ENCODE measurements at places on chromosomes 7 and 10.

DNA sequence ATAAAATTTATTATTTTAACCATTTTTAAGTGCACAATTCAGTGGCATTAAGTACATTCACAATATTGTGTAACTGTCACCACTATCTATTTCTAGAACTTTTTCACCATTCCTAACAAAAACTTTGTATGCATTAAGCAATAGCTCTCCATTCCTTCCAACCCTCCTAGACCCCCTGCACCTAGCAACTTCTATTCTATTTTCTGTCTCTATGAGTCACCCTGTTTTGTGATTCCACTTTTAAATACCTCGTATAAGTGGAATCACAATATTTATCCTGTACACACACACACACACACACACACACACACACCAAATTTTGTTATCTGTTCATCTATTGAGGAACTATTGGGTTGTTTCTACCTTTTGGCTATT lies 89.2 kb downstream of the ARID5B start:
- DNase-seq: no peak

- DNase-seq: no peak
Observed at GRCh38 chr10:100006243-100006886, 3.4 kb downstream of the DNMBP start.

DNA sequence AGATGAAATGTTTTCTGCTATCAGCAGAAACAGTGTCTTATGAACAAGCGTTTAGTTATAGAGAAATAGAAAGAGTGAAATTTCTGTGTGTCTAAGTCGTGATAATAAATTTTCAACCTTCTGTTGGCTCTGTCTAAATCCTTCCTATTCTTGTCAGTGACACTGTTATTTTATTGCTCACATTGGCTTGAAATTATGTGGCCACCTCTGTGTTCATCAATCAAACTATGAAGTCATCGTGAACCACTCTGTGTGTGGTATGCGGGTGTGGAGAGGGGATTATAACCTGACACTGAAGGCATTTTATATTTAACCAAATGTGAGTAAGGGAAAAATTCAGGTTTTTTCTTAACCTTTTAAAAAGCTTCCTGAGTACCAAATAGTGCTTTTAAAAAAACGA lies 12.3 kb downstream of the AOAH start:
- DNase-seq: no peak

DNA sequence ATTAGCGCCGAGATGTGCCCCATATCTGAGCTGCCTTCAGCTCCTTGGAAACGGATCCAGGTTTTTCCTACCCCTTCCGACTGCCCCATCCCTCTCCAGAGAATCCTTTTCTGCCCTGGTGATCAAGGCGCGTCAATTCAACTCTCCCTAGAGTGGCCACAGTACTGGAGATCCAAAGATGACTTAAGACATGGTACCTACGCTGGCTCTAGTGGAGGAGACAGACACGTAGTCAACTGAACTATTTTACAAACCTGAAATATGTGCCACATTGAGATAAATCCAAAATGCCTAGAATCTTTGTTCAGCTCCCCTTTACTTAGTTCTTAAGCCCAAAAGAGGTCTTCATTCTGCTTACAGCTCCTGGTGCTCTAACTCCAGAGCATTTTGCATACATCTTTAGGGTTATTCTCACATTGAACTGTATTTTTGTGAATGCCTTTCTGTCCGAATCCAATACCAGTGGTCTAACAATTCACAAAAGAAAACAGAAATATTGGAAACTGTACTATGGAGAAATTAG lies 444 bp upstream of the TNPO3 start:
- no peak for DNase-seq

DNA sequence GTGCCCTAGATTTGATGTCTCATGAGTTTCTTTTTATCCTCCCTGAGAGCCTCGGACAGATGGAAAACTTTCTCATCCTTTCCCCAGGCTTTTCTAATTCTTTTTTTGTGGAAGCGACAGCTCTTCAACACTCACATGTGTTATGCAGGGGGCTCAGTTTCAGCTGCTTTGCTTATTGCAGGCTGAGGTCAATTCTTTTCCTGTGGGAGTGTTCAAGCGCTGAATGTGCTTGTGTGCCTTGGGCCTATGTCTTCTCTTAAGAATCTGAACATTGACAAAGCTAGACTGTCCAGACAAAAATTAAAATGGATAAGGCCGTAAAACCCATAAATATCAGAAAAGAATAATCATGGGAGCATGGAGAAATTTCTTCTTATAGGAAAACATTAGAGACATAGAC lies 125.2 kb upstream of the STEAP4 start:
- no peak for DNase-seq

GRCh38 chr7:15674586-15674985 lies 11.9 kb downstream of the MEOX2 start:
- DNase-seq: no peak

DNA sequence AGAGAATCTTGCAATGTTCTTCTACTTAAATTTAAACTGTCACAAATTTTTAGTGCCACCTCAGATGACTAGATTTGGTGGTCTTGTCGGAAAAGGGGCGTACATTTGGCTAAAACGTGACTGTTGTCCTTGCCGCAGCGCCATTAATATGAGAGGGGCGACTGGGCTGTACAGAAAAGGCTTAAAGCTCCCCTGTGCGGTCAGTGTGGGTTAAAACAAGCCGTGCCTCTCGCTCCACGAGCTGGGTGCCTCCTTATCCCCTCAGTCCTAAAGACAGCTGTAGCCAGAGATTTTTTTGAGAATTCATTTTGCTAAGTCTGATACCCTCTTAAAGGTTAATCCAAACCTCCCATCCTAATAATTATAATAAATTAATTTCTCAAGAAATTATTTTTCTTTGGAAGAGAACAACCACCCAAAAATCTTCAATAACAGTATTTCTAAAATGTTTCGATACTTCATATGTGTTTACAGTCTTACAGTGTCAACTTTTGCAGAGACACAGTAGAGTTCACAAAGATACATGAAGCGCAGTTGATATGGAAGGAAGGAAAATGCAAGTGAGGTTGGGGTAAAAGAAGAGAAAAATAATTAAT lies 68.6 kb downstream of the C7orf25 start:
- DNase-seq: peak; percentile 59

GRCh38 chr7:122136639-122137245 lies 7.3 kb downstream of the AASS start:
- no peak for DNase-seq

DNA sequence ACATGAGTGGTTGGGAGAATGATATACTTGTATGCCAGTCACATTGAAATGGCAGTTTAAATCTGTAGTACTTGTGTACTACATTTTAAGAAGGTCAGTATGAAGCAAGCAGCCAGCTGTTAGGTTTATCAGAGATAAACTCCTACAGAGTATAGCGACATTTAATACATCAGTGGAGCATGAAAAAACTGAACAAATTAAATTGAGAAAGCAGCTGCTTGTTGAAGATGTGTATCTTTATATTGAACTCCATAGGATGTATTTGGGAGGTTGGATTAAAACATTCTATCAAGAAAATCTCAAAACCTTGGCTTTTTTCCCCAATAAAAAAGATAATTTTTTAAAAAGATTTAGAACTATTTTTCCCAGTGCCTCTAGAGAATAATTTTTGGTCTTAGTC lies 47.8 kb downstream of the PHF14 start:
- no peak for DNase-seq

DNA sequence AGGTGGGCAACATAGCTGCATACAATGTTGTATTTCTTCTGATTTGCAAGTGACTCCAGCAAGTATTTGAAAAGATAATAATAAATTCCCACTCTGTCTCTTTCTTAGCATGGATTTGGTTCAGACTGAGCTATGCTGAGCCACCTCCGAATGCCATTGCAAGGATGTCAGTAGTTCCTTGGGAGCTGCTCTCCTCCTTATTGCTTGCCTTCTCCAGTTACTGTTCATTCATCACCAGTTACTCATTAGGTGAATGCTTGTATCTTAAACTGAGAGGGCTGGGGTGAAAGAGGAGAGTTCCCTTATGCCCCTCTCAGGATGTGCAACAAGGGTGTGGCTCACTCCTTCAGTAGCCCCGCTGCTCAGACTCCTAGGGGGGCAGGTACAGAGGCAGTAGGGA lies 78.4 kb upstream of the PRKAR2B start:
- DNase-seq: no peak

DNA sequence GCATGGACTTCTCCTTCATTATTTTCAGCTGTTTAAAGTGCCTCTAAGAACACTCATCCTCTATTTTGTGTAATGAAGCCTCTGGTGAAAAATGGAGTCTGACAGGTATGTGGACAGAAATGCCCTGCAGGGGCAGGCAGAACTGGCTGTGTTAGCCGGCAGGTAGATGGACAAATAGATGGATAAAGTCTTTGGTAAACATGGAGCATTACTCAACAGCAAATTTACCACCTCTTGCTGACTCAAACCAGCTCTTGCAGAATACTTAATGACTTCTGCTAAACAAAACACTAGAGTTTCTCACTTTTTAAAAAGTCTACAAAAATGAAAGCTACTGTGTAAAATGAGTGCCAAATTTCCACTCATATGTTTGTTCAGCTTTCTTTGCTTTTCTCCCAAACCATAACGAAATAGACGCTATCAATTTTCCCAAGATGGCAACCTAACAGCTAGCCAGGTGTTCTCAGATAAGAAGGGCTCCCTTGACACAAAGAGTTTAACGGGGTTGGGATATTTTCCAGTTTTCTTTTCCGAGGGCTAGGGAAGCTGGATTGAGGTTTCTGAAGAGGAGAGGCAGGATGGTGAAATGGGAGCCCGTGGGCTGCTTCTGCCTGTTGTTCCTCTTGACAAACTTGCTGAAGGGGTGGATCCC lies 71.9 kb upstream of the HABP2 start:
- no peak for DNase-seq

- DNase-seq: no peak
Observed at GRCh38 chr7:28879105-28879504, 79.0 kb downstream of the TRIL start.

DNA sequence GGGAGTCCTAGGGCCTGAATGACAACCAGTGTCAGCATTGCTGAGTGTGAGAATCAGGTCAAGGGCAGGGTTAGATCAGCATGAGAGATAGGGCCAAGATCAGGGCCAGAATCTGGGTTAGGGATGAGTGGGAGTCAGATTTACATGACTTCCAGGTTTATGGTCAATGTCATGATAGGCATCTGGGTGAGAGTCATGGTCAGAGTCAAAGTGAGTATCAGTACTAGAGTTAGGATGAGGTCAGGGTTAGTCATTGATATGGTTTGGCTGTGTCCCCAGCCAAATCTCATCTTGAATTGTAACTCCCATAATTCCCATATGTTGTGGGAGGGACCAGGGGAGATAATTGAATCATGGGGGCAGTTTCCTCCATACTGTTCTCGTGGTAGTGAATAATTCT lies 12.3 kb downstream of the MRPS24 start:
- DNase-seq: no peak

DNA sequence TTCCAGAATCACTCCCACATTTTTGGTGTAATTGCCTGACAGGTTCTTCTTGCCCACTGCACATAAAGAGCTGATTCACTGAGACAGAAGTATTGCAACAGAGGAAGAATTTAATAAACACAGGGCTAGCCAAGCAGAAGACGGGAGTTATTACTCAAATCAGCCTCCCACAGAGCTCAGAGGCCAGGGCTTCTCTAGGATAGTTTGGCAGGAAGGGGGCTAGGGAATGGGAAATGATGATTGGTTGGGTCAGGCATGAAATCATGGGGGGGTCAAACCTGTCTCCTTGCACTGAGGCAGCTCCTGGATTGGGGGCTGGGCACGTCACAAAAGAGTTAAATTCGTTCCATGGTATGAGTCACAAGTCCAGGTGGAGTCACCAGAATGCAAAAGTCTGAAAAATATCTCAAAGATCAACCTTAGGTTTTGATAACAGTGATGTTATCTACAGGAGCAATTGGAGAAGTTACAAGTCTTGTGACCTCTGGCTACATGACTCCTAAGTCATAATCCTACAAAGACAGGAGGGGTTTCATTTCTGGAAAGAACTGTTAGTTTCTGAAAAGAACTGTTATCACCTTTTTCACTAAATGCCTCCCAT lies 30.2 kb upstream of the ERCC6 start:
- DNase-seq: no peak

- no peak for DNase-seq
Observed at GRCh38 chr7:14770614-14771013, 131.9 kb downstream of the DGKB start.

- DNase-seq: no peak
Observed at GRCh38 chr10:125692196-125692595, 9.2 kb upstream of the TEX36 start.

GRCh38 chr10:67794256-67794655 lies 43.7 kb downstream of the DNAJC12 start:
- DNase-seq: no peak

DNA sequence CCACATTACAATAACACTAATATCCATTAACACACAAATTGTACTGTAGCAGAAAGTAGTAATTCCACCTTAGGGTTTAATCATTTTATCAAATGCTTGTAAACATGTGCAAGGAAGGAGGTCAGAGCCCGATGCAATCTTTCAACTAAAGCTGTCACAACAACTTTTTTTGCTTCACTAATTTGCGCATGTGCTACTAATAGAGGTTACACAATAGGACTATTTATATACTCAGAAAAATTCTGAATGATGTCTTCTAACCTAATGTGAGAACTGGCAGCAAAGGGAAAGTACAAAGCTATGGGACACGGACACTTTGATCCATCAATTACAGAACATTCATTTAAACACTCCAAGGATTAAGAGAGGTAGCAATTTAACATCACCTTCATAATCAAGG lies 244.4 kb downstream of the CHCHD3 start:
- DNase-seq: no peak

GRCh38 chr7:158164101-158165095 lies 423.2 kb downstream of the PTPRN2 start:
- DNase-seq: no peak

DNA sequence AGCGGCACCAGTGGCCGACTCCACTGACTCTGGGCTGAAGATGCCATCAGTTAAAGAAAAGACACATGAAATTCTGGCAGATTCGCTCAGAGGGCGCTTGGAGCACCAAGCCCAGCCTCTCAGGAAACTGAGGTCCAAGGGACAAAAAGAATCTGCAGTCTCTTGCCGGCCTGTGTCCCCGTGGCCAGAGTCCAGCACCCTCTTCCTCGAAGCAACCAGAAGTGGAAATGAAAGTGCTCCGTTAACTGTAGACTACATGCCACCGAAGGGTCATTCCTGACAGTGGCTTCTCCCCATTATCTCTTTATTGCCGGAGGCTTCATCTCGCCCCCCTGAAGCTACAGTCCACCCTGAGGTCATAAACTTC lies 1.0 kb upstream of the CHST15 start:
- no peak for DNase-seq

GRCh38 chr7:157866336-157866924 lies 529.6 kb downstream of the DNAJB6 start:
- DNase-seq: no peak

DNA sequence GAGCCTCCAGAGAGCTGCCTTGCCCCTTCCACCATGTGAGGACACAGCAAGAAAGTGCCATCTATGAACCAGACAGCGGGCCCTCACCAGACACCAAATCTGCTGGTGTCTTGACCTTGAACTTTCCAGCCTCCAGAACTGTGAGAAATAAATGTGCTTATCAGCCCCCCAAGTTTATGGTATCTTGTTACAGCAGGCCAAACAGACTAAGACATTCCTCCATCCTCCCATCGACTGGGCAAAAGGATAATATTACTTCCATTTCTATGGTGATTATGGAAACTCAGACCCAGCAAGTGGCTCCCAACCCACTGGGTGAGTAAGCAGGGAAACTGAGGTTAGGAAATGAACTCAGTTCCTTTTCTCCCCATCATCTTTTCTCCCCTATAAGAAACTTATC lies 288.4 kb downstream of the KCNMA1 start:
- DNase-seq: no peak
